A549 (cell line): ENCODE measurements at places on chromosomes 2 and 18. TPM values are rescaled to one million over a fixed set of nuclear protein-coding genes. Genes with fewer than 3 reads are reported as not detected.

PRSS56 gene
- 0.07 TPM in 1 of 3 replicates, not detected in the others for polyA plus RNA-seq

PLB1 gene
- polyA plus RNA-seq = 0.81 to 1.4 TPM (median 1.2 TPM) in 3 replicates

STARD6 gene
- not detected in 3 replicates for polyA plus RNA-seq

DNA sequence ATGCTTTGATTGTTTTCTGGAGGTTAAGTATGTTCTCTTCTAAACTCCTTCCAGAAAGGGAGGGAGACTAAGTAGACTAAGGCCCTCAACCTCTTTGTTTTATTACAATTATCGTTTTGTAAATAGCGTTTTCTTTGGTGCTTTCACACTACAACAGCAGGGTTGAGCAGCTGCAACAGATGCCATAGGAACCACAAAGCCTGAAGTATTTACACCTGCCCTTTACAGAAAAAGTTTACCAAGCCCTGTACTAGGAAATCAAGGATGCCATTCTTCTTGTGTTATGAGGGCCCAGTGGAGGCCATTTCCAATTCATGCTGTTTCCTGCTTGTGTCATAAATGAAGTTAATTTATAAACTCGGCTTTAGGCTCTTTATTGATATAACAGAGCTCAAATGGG lies 914.8 kb downstream of the DCDC2C start:
- DNase-seq = no peak

DNA sequence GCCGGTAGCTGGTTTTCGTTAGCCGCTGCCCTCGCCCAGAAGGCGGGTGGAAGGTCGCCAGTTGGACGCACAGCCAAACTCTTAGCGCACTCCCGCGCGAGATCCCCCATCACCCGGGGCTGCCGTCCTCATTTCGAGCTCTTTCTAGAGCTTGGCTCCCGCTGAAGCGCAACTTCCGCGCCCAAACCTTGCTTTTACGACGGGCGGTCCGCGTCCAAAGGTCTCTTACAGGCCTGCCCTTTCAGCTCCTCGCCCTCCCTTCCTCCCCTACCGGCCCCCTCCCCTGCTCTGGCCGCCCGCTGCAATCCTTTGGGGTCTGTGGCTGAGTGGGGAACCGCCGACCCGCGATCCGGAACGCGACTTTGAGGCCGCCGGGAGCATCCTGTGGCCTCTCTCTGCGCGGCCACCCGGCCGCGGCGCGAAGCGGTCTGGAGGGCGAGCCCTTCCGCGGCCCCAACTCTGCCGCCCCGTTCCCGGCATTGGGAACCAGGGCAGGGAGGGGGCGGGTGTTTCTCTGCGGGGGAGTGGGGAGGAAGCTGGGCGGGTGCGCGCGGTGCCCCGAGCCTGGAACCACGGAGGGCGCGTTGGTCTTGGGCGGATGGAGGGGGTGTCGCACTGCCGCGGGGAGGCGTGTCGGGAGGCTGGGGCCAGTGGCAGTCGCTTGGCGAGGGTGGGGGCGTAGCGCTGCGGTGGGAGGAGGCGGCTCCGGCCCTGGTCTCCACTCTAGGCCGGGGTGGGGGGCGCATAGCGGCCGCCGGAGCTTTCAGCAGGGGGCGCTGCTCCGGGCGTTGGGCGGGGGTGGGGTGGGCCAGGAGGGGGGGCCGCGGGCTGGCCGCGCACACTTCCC lies at the start of gene GDF7:
TSS of gene GDF7 (plus strand) at position 841 of the 847 bp plus-strand sequence. CDS start 96 bp downstream, outside the sequence.
- peak; percentile 41 for DNase-seq

DNA sequence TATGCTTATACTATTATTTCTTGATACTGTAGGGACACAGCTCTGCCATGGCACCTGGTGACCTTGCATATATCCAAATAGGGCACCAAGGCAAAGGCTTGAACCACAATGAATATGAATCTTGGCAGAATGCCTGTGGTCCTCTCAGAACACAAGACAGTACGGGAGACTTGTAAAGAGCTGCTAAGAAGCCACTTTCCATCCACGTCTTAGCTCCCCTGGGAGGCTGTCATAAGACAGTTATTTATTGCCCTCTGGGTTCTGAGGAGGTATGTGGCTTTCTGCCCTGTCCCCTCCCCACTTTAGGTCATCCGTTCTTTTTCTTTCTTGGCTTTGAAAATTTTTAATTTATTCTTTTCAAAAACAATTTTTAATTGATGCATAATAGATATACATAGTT lies 29.8 kb upstream of the MRPL33 start:
- DNase-seq = no peak

DNA sequence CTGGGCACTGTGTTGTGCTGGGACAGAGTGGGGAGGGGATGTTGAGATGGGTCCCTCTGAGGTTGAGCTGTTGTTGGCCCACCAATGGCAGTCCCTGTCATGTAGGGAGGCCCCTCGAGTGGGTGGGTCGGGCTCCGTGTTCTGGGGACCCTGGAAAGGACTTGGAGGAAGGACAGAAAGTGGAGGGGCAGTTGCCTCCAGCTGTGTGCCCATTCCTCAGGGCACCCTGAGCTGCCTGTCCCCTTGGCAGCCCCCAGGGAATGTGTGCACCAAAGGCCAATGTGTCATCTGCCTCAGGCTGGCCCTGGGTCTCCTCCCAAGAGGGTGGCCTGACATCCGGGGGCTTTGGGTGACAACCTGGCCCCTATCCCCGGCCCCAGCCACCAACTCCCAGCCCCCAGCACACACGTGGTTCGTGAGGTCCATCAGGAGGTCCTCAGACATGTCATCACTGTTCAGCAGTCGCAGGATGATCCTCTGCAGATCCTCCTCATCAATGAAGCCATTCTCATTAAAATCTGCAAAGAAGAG lies 57.7 kb downstream of the CIB4 start:
- no peak for DNase-seq

- no peak for DNase-seq
Measured at GRCh38 chr2:147211484-147211883, 633.3 kb upstream of the ACVR2A start.

- no peak for DNase-seq
Measured at GRCh38 chr18:21117409-21118131, 6.0 kb upstream of the ROCK1 start.

- DNase-seq = no peak
Measured at GRCh38 chr18:79538635-79539034, 141.0 kb upstream of the CTDP1 start.

DNA sequence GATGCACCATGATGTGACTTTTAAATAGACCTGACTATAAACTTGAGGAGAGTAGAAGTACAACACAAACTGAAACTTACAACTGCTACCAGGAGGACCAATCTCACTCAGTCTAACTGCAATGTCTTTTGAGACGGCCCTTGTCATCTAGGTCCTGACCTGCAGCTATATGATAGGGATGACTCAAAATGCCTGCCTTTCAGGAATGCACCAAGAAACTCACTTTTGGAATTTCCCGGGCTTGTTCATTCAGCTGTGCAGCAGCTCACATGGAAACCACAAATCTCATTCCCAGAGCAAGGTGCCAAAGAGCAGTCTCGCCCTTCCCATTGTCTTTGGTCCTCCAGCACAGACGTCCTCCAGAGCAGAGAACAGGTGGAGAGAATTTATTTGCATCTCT lies 113.7 kb downstream of the SPOPL start:
- DNase-seq = peak; percentile 14
